ENCODE measurements at places on chromosomes 6 and 20.

GRCh38 chr20:42494290-42494689 lies 695.4 kb downstream of the PTPRT start:
- no peak for DNase-seq

- no peak for DNase-seq
These were observed 101.4 kb upstream of the SCGN start for GRCh38 chr6:25550631-25551030.

DNA sequence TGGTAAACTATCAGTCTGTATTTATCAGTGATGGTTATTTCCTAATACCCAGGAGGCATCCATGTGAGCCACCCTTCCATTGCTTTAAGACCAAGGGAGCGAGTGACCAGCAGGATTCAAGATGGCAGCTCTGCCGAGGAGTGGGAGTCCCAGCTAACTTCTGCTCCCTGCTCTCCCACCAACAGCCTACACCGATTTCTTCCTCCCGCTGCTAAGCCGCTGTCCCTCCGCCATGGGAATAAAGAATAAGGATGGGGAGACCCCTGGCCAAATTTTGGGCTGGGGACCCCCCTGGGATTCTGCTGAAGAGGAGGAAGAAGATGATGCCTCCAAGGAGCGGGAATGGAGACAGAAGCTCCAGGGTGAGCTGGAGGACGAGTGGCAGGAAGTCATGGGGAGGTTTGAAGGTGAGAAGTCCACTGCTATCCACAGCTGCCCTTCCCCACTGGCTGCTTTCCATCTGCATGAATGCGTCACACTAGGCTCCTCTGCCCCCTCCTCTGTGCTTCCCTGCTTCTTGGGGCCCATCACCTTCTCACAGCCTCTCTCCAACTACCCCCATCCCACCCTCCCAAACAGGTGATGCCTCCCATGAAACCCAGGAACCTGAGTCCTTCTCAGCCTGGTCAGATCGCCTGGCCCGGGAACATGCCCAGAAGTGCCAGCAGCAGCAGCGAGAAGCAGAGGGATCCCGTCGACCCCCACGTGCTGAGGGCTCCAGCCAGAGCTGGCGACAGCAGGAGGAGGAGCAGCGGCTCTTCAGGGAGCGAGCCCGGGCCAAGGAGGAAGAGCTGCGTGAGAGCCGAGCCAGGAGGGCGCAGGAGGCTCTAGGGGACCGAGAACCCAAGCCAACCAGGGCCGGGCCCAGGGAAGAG lies 10.3 kb downstream of the NFKBIL1 start:
- DNase-seq, result no peak

DNA sequence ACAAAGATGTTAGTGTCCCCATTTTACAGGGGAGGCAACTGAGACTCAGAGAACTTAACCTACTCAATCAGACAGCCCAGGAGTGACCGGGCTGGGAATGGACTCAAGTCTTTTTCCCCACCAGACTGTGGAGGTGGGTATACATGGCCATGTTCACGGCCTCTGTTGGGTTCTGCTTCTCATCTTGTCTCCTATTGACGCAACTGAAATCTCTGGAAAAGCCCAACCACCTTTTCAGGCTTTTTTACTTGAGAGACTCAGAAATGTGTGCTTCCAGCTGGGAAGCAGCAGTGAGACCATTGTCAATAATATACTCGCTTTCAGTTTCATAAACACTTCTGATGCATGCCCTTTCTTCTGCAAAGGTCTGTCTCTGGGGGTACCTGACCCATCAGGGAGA lies 70.7 kb downstream of the SOBP start:
- DNase-seq, result no peak

DNA sequence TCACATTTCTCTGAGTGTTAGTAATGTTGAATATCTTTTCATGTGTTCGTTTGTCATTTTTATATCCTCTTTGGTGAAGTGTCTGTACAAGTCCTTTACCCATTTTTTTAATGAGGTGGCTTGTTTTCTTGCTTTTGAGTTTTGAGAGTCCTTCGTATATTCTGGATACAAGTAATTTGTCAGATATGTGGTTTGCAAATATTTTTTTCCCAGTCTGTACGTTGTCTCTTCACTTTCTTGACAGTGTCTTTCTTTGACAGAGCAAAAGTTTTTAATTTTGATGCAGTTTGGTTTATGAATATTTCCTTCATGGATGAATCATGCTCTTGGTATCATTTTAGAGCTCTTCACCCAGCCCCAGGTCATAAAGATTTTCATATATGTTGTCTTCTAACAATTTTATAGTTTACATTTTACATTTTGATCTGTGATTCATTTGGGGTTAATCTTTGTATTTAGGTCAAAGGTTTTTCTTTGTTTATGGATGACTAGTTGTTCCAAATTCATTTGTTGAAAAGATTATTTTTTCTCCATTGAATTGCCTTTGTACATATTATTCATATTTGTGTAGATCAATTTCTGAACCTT lies 152.5 kb downstream of the MRPL14 start:
- no peak for DNase-seq

GRCh38 chr20:61429458-61430227 lies 177.6 kb downstream of the CDH4 start:
- DNase-seq, result no peak

GRCh38 chr6:154583546-154584188 lies 73.2 kb upstream of the CNKSR3 start:
- no peak for DNase-seq

GRCh38 chr6:133108419-133108818 lies 132.7 kb upstream of the EYA4 start:
- no peak for DNase-seq

- peak; percentile 83 for DNase-seq
These were observed 121.0 kb downstream of the BCAS1 start for GRCh38 chr20:53949319-53949839.

GRCh38 chr20:3728354-3728753 lies 4.1 kb upstream of the HSPA12B start:
- no peak for DNase-seq

- no peak for DNase-seq
These were observed 66.4 kb upstream of the PRL start for GRCh38 chr6:22363166-22363713.

DNA sequence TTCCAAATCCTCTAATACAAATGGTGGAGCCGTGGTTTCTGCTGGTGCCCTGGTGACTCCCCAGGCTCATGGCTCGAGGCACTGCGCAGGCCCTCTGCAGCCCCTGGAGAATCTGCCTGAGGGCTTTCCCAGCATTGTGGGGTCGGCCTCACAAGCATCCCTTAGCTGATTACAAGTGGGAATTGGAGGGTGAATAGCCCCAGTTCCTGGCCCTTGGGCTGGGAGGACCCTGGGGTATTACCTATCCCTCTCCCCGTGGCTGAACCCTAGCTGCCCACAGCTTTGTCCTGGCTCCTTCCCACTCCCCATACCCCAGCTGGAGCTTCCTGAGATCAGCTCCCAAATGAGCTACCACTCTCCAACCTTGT lies 212.2 kb upstream of the CST7 start:
- DNase-seq, result no peak

DNA sequence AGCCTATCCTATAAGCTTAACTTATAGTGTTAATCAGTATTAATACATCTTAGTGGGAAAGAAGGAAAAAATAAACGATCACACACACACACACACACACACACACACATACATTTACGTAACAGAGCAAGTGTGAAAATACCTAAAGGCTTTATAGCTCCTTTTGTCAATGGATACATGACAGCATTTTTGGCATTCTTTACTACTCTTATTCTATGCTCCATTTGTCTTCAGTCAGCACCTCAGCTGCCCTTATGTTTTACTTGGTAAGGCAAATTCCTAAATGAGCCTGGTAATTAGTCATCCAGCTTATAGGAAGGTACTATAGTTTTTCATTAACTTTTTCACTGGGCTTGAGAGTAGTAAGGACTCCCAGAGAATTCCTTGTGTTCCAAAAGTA lies 25.1 kb upstream of the SLC17A3 start:
- DNase-seq, result no peak

DNA sequence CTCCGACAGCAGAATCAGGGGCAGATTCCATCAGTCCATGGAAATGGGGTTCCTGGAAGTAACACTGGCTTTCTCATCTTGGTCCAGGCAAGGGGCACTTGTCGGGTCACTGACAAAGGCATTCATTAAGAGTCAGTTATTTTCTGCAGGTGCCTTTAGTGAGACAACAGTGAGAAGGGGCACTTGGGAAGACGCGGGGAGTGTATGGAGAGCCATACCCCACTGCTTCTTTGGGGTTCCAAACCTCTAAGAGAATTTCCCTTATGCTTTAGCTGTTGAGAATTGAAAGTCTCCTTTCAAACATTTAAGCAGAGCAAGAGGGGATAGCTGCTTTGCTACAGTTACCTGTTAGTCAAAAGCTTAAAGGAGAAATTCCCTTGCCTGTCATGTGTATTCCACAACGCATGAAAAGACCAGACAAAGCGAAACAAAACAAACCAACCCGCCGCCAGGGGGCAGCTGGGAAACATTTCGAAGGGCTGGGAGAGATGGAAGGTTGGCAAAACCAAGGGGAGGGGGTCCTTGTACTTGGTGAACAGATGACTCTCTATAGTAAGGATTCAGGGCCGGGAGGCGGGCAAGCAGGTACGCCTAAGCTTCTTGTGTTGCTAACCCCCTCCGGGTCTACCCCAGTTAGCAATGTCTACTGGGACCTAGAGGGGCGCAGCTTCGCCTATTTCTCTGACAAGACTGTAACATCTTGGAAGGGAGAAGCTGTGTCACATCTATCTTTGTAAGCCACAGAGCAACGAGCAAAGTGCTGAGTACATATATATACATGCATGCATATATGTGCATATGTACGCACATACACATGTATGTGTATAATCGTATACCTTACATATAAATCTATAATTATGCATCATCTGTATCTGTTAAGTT lies 474.9 kb upstream of the AGPAT4 start:
- DNase-seq, result no peak

- no peak for DNase-seq
These were observed 565.5 kb downstream of the FRK start for GRCh38 chr6:115495184-115495583.

DNA sequence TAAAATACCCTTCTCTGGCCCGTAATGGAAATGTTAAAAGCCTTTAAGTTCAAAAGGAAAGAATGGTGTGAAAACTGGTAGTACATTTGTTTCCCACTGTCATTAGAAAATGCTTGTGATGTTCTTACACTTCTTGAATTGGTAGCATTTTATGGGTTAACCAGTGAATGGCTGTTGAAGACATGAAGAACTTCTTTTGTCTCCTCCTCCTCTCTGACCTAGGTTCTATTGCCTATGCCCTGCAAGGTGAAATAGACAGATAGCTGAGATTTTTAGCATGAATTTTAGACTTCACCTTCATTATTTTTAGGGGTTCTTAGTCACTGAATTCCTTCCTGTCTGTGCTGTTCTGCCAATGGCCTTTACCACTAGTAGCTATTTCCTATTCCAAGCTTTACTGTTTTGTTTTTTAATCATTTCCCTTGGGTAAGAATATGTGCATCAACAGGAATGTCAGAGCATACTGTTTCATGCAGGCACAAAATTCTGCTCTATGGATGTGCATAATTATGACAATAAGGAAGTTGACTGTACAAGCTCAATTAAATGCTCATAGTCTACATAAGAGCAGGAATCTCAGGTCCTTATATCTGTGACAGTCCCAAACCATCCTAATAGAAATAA lies 4.9 kb downstream of the TNFAIP3 start:
- no peak for DNase-seq

GRCh38 chr6:14728396-14729024 lies 517.4 kb upstream of the JARID2 start:
- no peak for DNase-seq

GRCh38 chr6:156687789-156688619 lies 89.2 kb upstream of the ARID1B start:
- peak; percentile 14 for DNase-seq

DNA sequence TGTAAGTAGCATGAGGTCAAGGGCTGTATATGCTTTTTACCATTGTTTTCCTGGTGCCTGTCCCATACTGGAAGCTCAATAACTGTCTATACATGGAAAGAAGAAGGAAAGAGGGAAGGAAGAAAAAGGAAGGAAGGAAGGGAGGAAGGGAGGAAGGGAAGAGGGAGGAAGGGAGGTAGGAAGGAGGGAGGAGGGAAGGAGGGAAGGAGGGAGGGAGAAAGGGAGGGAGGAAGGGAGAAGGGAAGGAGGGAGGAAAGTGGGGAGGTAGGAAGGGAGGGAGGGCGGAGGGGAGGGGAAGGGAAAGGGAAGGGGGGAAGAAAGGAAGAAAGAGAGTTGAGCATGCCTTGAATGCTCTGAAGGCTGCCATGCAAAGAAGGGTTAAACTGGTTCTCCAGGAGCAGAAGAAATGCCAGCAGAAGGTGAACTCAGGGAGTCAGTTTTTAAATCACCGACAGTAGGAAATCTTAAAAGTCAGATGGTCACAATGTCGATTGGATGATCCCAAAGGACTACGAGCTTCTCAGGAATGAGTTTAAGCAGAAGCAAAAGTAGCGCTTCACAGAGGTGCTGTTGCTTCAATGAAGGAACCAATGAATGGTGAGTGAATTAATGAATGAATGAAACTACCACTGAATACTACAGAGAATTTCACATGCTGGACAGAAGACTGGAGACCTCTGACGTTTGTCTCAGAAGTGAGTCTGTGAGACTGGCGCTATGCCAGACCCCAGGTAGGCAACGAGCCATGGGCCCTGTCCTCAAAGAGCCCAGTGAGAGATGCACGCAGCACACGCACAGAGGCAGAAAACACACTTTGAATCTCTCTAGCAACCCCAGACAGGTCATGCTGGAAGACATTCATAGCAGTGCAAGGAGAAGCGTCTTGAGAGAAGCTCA lies 117.6 kb downstream of the MRPL14 start:
- DNase-seq, result no peak

- DNase-seq, result no peak
These were observed 133.0 kb upstream of the FLRT3 start for GRCh38 chr20:14470231-14470899.

DNA sequence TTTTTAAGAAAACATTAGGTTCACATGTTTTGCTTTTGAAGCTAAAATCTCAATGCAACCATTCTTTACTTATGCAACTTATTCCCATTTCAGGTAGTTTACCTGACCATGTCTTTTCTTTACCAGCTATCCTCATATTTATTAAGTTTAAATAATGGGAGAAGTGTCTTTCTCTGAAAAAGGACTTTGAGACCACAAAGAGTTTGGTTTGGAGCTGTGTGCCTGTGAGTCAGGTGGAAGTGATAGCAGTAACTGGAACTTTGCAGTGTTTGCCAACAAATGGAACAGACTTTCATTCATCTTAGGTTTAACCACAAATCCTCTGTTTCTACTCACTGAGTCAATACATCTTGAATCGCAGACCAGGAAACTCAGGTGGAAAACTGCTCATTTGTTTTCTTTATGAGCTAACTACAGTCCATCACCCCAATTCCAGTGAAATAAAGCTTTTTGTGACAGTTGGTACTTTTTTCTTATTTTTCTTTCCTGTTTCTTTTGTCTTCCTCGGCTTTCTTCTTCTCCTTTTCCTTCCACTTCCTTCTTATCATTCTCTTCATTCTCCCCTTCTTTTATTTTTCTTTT lies 148.3 kb upstream of the RIN2 start:
- DNase-seq, result no peak

- no peak for DNase-seq
These were observed 194.5 kb downstream of the EYA2 start for GRCh38 chr20:47089151-47089550.

GRCh38 chr6:63493557-63493956 lies 78.7 kb upstream of the LOC128125822 start:
- no peak for DNase-seq

GRCh38 chr6:16583144-16583762 lies 178.0 kb downstream of the ATXN1 start:
- no peak for DNase-seq

GRCh38 chr6:136656121-136656520 lies 105.9 kb upstream of the MAP7 start:
- no peak for DNase-seq

- DNase-seq, result no peak
These were observed 6.5 kb upstream of the DST start for GRCh38 chr6:56649053-56649769.

GRCh38 chr6:41653691-41654090 lies 15.4 kb downstream of the MDFI start:
- DNase-seq, result no peak
